ENCODE measurements at places on chromosomes 5 and 9.

- no peak for DNase-seq
Observed at GRCh38 chr5:172594431-172594830, 46.6 kb upstream of the NEURL1B start.

GRCh38 chr9:87282538-87282937 lies 215.1 kb upstream of the DAPK1 start:
- no peak for DNase-seq

DNA sequence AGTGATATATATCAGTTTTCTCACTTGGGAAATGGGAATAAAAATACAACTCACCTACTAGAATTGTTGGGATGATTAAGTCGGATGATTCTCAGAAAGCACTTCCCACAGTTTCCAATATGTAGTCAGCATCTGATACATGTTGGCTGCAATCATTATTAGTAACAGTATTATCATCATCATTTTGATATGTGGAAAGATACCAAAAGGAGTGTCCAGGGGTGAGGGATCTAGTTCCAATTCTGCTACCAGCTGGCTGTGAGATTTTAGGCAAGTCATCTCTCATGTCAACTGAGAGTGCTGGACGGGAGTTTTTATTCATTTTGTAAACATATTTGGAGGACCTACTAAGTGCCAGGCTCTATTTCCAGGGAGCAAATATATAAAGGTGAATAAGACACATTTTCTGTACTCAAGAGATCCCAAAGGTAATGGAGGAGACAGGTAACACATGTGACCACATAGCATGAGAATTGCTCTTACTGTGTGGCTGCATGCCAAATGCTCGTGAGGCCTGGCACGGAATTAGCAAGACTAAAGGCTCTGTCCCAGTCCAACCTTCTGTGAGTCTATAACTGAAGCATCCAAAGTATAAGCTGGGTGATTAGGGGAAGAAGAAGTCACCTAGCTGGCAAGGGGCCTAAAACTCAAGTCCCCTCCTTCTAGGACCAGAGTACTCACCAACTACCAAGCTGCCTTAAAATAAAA lies 83.0 kb downstream of the GRIA1 start:
- no peak for DNase-seq

DNA sequence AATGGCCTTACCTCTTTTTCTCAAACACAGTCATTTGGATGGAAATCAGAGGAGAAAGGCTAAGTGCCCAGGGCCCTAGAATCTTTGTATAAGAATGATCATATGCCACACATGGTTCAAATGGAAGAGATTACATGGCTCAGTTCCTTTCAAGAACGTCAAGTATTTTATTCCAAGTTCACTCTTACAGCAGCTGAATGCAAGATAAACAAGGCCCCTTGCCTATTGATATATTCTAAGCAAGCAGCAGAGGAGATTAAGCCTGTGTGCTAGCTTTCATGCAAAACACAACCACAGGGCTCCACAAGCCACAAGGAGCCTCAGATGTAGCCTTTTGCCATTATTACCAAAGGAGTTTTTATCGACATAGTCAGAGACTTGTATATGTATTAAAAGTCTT lies 55.3 kb upstream of the SLCO6A1 start:
- no peak for DNase-seq

DNA sequence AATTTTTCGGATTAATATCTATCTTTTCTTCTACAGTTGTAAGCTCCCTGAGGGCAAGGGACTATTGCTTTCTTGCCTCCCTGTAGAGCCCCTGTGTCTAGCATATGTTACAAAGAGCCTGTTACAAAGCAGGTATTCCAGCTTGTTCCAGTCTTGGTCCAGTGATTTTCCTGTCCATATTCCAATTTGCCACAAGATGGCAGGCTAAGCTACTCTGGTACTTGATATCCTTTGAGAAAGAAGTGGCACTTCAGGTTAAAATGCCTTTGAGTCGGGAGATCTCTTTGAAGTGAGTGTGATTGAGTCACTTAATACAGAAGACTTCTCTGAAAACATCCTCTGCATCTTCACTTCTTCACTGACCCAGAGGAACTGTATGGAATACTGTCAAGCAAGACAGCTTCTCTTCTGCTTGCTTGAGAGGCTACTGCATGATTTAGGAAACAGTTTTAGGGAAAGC lies 24.5 kb downstream of the CAVIN4 start:
- no peak for DNase-seq

DNA sequence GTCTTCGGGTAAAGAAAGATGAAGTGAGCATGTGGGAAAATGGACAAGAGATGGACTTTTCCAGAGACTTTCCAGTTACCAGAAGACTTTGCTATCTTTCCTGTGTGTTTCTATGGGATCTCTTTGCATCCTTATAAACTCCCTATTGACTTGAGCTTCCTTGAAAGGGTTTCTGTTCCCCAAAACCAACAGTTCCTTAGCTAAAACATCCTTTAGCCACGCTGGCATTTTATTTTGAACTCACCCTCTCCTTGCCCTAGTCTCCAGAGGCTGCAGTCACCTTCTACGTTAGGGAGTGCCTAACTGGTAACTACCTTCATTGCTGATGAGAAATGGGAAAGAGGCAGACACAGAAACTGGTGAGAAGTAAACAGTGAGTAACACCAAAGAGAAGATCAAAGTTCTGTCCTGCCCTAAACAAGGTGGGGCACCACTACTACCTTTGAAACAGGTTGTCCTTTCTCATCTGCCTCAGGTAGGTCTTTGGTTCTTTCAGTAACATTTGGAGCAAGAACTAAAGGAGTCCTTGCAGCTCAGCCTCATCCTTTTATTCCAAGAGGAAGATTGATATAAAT lies 402.9 kb downstream of the ENC1 start:
- no peak for DNase-seq

GRCh38 chr5:170538096-170538465 lies 34.3 kb downstream of the KCNIP1 start:
- no peak for DNase-seq

GRCh38 chr9:76025286-76025685 lies 134.8 kb downstream of the PCSK5 start:
- no peak for DNase-seq

GRCh38 chr5:79513308-79513703 lies 628 bp downstream of the HOMER1 start:
- no peak for DNase-seq

- no peak for DNase-seq
Observed at GRCh38 chr5:123875561-123876275, 363.7 kb downstream of the CSNK1G3 start.

DNA sequence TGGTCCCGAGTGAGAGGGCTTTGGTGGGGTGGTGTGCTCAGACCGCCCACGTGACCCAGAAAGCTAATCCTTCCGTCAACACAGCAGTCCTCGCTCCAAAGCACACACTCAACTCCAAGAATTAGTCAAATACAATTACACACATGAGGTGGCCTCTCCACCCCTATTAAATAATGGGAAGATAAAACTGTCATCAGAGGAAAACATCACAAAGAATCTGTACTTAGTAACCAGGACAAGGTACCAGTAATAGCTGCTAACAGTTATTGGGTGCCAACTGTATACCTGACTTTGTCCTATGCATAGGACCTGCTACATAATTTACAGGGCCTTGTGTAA lies 222.8 kb downstream of the HSPA4 start:
- DNase-seq, result no peak

DNA sequence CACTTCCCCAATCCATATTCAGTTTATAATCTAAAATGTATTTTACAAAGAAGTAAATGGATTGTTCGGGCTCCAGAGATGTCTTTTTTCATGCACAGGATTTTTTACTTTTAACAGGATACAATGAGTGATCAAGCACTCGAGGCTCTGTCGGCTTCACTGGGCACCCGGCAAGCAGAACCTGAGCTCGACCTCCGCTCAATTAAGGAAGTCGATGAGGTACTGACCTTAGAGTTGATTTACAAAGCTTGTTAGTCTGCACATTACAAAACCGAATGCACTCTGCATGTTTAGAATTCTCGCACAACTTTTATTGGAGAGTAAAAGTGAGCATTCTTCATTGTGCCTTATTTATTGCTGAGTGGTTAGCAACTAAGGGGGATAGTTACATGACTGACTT lies 65.2 kb downstream of the ERAP1 start:
- no peak for DNase-seq
